Stimulated activated CD8-positive, alpha-beta memory T cell treated with anti-CD3 and anti-CD28 coated beads, Interleukin-7, amount 100 ng/mL, for 48 hours (primary cell): ENCODE measurements at places on chromosomes 7 and 10.

GRCh38 chr7:158074896-158075632, 512.6 kb downstream of the PTPRN2 start:
- DNase-seq = no peak

DNA sequence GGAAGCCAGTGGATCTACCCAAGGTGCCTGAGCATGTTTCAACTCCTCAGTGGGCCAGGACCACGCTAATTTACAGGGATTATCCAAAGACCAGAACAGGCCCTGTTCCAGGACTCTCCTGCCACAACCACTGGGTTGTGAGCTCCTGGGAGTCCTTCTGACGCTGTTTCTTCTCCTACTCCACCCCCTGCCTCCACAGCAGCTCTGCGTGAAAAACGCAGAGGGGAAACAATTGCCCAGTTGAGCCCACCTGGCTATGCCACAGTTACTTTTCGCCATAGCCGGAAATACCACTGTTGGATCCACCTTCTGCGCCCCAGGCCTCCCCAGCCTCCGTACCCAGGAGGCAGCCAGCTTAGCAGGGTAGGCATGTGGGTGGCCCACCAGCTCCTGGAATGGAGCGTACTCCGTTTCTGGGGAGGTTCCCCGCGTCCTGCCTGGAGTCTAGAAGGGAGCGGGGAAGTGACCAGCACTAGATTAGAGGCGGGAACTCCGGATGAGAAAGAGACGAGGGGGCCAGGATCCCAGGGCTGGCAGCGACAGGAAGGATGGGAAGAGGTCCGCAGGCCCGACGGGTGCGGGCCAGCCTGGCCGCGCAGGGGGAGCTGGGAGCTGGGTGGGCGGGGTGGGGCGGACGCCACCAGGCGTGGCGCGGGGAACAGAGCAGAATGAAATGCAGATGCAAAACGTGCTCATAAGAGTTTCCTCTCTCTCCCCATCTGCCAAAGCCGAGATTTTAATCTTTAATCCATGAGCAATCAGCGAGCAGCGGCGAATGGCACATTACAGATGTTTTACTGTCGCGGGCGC, 32.1 kb upstream of the PAX2 start:
- DNase-seq = no peak

DNA sequence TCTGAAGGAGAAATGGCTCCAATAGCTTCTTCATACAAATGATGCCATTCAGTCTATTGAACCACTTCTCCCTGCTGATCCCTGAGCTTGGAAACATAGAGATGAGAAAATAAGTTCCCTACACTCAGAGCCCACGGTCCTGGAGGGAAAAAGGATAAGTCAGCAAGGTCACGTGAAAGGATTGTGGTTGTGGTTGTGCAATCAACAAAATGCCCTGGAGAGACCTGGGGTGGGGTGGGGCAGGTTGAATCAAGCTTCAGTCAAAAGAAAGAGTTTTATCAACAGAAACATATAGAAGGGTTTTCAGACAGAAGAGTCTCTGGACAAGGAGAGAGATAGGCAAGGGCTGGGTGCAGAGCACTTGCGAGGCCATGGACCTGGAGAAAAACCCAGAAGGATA, 30.1 kb downstream of the C10orf90 start:
- DNase-seq = no peak

GRCh38 chr10:60148266-60148840, 241.3 kb downstream of the ANK3 start:
- DNase-seq = no peak

DNA sequence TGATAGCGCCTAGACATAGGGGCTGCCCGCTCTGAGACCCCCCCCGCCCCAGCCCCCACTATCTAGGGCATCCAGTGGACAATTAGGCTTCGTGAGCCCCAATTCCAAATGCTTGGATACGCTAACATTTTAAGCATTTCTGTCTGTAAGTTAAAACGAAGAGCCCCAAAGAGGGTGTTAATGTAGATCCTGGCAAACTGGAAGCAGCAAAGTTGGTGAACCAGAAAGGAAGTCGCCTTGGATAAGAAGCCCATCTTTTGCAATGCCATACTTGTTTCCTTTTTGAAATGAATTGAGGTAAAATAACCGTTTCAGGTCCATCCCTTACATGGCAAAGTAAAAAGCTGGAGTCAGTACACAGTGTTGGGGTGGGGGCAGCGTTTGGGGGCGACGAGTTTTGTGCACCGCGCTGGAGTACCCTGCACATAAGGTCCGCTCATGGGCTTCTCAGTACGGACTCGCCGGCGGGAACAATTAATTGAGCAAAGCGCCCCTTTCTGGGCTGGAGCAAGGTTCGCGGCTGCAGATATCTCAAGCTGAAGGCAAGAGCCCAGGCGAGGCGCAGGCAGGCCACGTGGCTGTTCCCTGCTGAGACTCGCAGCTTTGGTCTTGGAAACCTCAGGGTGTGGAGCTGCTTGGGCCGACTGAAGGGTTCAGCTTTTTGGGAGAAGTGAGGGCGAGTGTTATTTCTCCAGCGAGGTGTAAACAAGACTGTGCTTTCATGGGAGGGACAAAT, 1.4 kb upstream of the TWIST1 start:
- no peak for DNase-seq

DNA sequence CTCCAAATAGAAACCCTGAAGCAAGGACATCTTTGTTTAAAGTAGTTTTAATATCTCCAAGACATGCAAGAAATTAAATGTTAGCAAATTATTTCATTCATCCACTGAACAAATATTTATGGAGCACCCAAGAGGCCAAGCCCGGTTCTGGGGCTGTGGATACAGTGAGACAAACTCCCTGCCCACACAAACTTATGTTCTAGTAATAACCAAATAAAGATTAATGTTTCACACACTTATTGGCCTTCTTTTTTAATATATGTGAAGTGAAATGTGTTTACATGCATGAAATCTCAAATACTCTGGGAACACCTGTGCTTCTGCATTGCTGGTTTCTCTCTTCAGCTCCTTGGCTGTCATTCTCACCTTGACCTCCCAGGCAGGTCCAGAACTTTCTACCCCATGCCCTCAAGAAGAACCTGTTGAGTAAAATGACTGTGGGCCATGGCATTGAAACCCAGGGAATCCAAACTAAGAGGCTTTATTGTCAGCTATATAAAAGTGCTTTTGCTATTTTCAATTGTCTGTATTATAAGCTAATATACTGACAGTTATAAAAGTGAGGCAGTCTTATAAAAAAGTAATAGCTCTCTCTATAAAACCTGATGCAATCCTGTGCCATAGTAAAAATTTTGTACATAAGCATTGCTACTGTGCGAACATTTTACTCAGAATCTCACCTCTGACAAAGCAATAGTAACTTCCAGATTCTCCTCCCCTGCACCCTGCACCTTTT, 43.7 kb downstream of the SVIL start:
- no peak for DNase-seq

DNA sequence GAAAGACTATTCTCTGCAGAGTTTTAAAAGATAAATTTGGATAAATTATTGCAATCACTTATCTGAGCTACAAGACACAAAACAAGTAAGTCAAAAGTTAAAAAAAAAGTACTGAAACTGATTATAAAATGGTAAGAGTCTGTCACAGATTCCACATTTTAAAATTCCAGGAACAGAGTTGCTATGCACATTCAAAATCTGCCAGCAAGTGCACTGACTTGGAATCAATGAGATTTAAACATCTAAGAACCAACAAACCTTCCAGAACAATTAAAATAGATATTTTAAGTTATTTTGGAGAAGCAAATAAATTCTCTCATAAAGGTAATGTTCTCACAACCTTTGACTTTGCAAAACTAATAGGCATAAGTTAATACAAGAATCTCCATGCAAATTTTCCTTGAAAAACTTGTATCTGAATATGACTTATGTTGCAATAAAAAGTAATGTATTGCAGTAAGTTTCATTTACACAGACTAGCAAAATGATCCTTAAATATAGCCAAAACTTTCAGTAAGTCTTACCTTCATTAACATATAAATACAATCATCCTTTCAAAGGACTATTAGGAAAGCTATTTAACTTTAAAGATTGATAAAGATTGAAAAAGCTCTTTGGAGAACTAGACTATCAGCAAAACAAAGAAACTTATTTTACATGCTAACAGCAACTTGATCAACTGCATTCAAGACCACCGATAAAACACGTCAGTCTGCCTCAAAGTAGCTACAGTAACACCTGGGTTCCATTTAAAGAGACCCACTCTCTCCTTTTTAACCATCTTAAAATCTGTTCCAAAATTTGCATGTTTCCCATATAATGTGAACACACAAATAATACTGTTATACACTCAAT, 4.4 kb downstream of the ETV1 start:
- no peak for DNase-seq

DNA sequence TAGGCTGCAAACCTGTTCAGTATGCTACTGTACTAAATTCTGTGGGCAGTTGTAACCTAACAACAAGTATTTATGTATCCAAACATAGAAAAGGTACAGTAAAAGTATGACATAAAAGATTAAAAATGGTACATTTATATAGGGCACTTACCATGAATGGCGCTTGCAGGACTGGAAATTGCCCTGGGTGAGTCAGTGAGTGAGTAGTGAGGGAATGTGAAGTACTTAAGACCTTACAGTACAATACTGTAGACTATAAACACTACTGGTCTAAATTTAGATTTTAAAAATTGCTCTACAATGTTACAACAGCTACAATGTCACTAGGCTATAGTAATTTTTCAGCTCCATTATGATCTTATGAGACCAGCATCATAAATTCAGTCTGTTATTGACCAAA, 146.0 kb upstream of the GNAI1 start:
- DNase-seq = no peak

DNA sequence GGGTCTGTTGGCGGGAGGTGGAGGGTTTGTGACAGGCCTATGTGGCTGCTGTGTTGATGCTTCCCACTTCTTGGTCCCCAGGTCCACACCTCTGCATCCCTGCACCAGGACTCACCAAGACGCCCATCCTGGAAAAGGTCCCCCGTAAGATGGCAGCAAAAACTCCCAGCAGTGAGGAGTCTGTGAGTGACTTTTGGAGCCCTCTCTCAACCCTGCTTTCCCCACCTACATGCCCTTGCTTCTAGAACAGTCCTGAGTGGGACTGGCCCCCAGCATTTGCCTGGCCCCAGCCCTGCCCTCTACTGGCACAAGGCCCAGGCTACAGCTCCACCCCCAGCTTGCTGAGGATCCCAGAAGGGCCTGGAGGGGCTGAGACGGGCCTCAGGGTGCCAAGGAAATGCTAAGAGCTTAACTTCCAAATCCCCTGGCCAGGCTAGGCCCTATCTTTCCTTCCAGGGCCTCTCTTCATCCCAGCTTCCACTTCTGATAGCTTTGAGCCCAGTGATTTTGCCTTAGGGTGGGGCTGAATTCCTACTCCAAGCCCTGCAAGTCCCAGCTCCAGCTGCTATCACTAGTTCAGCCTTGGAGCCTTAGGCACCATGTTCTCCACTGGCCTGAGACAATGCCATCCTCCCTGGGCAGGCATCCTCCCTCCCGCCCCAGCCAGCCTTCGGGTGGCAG, 2.7 kb downstream of the CHAT start:
- no peak for DNase-seq

DNA sequence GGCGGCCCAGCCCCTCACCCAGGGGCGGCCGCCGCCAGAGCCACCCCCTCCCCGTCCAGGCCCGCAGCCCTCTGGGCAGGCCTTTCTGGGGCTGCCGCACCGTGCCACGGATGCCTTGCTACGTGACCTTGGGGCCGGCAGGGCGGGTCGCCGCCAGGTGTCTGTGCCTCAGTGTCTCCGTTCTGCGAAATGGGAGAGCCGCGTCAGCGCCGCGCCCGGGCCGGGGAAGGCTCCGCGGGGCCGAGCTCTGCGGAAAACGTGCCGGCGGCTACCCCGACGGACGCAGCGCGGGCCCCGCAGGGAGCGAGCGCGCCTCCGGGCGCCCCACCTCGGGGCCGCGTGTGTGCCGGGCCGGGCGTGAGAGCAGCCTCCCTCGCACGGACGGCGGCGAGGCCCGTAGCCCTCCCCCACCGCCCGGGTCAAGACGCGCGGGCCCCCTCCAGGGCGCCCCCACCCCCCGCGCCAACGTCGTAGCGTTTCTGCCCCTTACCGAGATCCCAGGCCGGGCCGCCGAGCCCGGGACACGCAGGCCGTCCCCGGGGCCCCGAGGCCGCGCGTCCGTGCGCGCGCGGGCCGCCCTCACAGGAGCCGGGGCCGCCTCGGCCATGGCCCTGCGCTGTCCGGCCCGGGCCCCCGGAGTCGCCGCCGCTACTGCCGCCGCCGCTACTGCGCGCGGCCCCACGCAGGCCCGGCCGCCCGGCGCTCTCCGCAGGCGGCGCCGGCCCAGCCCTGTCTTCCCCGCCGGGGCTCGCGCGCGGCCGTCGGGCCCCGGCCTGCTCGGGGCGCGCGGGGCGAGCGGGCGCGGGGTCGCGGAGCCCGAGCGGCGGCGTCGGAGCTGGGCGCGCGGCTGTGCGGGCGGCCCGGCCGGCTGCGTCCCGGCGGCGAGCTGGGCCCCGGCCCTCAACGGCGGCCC, 1.1 kb downstream of the ZNF777 start:
- no peak for DNase-seq

DNA sequence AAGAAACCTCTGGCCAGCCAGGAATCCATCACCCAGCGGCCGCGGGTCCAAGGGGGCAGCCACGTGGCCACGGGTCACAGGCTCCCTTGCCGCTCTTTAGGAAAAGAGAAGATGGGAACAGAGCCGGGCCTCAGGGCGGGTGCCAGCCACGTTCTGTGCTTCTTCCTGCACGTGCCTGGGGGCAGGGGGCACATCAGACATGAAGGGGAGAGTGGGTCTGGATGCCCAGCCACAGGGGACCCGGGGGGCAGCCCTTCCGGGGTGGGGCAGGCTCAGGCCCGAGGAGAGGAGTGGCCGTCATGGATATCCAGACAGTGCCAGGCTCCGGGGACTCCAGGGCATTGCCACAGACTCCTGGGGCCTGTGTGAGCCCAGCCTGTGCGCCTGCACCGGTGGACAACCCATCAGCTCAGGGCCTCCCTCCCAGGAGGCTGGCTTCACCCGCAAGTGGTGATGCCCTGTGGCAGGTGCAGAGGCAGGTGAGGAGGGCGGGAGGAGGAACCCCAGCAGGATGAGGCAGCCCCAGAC, 31.0 kb upstream of the ADGRA1 start:
- DNase-seq = no peak

DNA sequence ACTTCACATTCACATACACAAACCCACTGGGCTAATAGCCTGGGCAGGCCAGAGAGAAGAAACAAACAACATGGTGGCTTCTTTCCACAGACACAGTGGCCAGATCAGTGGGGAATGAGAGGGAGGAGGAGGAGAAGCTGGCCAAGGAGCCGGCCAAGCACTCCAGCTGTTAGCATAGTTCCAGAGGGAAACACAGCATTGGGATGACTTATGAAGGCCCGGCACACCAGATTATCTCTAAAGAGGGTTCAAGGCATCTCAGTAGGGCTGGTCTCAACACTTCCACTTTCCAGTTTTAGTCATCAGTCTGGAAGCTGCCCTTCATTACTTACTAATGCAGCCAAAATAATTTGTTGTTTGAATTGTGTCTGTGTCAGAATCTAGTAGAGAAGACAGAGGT, 42.1 kb upstream of the GPR26 start:
- DNase-seq = no peak

- no peak for DNase-seq
Measured at GRCh38 chr10:71474702-71475242, 78.1 kb downstream of the CDH23 start.

DNA sequence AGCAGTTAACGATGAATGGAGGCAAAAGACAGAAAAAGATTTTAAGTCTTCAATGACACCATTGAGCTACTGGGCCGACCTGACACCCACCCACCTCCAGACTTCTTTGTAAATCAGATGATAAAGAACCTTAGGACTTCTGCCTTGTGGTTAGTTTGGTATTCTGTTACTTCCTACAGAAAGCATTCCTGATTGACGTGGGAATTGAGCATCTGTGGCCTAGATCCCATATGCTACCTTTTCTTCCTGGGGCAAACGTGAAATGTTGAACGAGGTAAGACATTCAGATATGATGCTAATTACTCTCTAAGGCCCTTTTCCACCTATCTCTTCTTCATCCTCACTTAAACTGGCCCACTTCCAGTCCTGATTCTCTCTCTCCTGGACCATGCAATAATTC, 10.2 kb downstream of the PRLHR start:
- DNase-seq = no peak
